ENCODE measurements at places on chromosomes 2 and 18.

DNA sequence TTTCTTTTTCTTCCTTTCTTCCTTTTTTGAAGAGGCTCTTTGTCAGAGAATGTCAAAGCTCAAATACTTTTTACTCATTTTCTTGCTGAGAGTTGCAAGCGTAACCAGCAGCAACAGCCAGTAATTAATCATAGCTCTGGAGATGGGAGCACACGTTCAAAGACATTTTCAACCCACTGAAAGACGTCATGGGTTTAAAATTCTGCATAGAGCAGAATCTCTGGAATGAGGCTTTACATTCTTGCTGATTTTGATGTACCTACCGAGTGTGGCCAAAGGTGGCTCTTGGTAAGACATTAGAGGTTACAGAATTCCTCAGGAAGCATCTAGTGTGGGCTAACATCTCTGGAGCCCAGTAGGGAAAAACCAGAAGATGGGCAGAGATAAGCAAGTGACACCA is 292.5 kb downstream of the MTX2 start:
- no peak for DNase-seq

- no peak for DNase-seq
Observed at GRCh38 chr18:60019463-60019840, 119.7 kb downstream of the PMAIP1 start.

- no peak for DNase-seq
Observed at GRCh38 chr18:22607284-22607635, 189.5 kb upstream of the CTAGE1 start.

GRCh38 chr2:237944302-237944701 is 22.5 kb upstream of the UBE2F start:
- DNase-seq = no peak

DNA sequence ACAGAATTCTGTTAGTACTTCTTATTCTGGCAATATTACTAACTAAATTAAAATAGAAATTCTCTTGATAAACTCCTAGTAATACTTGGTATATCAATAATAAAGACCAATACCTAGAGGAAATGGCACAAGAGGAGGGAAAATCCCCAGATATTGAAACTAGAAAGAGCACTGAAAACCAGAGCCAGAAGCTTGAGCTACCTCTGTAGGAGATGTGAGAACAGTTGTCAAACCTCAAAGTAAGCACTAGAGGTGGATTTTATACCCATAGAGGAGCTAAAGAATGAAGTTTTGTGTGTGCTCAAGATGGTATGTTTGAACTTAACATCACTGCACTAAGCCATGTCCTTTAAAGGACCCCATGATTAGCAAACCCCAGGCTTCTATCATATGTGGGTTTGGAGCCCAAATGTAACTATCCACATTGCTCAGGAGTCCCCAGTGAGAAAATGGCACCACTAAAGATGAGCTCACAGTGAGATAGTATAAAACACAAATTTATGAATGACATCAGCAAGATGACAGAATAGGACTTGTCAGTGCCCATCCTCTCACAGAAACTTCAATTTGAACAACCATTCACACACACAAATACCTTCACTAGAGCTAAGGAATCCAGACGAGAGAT is 122.1 kb downstream of the PKP4 start:
- DNase-seq = no peak

Data from activated CD4-positive, CD25-positive, alpha-beta regulatory T cell (primary cell).